GM04503 (cell line): ENCODE measurements at places on chromosomes 7 and 10.

- DNase-seq = no peak
Observed at GRCh38 chr7:129084801-129085551, 30.1 kb upstream of the TNPO3 start.

DNA sequence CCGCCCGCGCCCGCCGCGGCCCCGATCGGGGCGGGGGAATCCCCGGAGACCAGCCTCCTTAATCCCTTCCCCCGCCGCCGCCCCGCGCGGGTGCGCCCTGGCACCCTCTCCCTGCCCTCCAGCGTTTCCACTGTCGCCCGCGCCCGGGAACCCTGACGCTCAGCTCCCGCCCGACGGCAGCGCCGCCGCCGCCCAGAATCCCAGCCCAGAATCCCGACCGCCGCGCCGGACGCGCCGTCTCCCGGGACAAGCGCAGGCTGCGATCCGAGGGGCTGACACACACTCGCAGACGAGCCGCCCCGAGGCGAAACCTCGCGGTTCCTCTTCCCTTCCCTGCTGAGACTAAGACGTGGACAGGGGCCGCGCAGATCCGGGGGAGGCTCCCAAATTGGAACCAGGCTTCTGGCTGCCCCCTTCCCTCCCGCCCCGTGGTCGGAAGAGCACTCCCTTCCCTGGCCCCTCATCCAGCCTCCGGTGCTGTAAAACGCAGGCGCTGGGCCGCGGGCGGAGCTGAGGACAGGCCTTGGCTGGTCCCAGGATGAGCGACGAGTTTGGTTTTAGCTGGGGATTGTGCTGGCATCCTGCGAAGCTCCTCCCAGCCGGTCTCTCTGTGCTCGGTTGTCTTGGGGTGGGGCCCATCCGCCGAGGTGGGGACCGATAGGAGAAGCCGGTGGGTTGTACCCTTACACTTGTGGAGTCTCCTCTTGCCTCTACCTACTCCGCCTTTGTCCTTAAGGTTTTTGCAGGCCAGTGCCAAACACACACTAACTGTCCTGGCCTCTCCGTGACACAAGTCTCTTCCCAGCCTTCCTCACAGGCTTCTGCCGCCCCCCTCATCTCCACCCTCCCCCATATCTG, 1.1 kb downstream of the MARVELD1 start:
- no peak for DNase-seq

DNA sequence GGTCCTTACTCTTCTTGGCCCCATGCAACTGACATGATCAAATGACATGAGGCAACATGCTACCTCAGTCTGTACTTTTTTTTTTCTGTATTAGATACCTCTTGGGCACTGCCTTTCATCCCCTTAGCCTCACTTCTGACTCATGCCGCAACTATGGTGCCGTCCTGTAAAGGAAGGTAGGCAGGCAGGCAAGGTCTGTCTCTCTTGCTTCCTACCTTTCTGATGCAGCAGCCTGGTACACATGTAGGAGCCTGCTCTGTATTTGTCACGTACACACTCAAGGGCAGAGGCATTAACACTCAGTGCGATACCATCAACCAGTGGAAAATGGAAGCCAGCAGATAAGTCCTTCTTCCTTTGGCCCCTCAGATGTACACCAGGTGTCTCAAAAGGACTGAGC, 146.7 kb downstream of the ATE1 start:
- no peak for DNase-seq

DNA sequence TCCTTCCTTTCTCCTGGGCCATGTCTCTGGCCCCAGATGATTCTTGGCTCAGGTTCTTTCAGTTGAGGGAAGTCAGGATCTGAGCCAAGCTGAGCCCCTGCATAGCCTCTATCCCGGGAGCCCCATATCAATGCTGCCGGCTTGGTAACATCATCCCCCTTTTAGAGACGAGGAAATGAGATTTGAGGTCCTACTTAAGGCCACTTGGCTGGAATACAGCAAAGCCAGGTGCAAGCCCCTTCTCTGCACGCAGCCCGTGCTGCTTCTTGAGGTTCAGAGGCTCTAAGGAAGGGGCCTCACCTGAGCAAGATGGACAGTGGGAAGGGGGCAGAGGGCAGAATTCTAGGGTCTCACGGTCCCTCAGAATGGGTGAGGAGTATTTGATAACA, 2.4 kb upstream of the IRF5 start:
- no peak for DNase-seq

DNA sequence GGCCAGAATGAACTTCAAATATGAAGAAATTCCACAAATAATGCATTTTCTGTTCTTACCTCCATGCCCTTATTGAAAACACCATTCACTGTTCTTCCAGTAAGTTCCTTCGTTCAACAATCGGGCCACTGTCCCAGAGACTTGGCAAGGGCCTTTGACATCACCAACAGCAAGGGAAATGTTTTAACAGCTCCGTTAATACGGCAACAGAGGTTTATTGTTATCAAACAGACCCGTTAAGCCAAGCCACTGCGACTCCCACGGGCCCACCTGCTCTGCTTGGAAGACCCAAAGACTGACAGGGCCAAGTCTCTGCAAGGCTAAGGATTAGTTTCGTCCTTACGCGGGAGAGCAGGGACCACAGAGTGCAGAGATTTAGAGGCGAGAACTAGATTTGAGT, 43.4 kb upstream of the LYZL1 start:
- DNase-seq = no peak

DNA sequence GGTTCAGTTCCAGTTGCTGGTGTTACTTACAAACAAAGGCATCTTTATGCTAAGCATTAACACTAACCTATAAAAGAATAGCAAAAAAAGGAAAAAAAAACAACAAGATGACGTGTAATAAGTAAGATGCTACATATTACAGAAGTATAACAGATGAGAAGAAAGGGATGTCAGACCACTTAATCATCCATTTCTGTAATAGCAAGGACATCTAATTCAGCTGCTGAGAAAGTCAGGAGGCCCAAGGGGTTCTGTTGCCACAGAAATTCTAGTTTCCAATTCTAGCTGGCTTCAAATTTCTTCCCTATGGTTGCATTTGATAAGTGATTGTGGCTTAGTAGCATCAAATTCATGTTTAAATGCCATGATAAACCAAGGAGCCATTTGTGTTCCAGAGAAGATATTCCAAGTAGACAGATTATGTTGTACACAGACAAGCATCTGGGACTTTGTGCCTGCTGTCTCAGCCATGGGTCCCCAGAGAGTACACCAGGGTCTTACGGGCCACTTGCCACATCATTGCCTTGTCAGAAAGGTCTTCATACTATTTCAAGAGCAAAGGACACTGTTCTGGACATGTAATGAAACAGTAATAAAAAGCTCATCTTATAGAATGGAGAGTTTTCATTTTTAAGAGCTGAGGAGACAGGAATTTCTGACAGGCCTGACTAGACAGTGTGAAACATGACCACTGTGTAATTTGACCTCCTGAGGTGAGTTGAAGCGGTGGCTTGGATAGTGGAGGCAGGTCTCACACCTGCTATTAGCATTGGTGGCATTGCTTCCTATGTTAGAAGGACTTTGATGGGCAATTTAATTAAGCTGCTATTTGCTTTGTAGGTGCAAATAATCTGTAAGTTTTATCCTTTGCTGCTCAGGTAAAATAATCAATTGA, 4.2 kb upstream of the ASB4 start:
- DNase-seq = no peak

- no peak for DNase-seq
Observed at GRCh38 chr10:83302623-83303022, 836.7 kb upstream of the GHITM start.

DNA sequence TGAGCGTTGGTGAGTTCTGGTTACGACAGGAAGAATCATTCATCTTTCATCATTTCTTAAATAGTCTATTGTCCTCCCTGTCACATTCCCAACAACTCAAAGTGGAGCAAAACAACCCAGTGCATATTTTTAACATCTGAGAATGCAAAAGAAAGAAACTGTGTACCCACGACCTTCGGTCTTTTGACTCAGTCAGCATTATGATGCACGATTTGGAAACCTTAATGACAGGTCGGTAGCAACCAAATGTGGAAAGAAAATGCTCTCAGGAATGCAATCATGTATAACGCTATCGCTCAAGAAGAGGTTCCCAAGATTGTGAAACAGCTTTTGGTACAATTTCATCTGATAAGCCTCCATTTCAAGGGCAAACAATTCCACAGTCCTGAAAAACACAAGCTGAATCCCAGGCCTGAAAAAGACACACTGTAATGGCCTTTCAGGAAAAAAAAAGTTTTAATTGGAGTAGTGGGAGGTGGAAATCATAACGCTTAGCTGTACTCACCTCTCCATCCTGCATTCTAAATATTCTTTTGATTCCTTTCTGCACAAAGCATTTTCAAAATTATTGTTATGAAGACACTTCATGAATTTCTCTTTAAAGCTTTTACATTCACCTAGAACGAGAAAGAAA, 2.6 kb downstream of the COX19 start:
- DNase-seq = no peak

DNA sequence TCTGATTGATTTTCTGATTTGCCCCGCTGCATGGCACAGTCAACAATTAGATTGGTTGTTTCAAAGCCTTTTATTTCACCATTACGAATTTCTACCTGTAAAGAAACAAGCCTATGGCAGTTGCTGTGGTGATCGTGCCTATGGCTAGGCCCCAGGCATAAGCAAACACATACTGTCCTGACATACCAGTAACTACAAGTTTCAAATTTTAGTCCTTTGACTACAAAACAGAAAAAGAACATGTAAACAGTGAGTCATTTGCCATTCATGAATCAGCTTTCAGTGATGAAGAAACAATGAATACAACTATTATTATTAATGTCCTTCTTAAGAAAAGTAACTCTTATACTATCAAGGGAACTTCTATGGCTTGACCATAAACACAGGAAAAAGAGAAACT, 168.0 kb upstream of the LRRN3 start:
- DNase-seq = no peak

GRCh38 chr7:72217151-72217550, 195.0 kb downstream of the CALN1 start:
- DNase-seq = no peak

GRCh38 chr10:127154831-127155620, 41.4 kb downstream of the INSYN2A start:
- DNase-seq = no peak

DNA sequence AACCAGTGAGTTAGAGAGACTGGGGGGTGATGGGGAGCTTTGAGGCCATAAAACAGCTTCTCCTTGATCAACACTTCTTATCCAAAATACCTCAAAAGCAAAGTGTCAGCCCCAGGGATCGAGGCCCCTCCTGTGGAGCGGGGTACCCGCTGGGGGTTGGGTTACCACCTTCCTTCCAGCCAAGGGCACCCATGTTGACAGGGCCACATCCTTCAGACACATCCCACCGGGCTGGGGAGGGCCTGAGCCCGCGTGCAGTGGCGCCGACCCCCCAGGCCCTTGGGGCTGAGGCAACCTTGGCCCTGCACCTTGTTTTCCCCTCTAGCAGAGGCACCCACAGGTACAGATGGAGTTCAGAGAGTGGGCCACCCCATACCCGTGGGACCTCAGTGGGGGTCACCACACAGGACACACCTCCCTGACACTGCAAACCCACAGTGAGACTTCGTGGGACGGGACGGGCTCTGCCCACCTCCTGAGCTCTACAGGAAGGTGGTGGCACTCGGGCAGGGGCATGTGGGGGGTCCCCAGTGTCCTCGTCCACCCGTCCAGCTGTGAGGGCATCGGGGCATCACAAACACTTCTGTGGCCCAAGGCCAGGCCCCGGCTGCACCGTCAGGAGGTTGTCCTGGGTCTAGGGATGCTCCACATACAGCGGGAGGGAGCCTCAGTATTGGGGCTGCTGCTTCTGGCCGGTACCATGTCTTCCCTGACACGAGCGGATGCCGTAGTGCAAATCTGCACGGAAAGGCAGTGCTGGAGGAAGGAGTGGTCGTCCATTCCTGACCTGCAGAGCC, 10.7 kb downstream of the DPYSL4 start:
- DNase-seq = no peak

DNA sequence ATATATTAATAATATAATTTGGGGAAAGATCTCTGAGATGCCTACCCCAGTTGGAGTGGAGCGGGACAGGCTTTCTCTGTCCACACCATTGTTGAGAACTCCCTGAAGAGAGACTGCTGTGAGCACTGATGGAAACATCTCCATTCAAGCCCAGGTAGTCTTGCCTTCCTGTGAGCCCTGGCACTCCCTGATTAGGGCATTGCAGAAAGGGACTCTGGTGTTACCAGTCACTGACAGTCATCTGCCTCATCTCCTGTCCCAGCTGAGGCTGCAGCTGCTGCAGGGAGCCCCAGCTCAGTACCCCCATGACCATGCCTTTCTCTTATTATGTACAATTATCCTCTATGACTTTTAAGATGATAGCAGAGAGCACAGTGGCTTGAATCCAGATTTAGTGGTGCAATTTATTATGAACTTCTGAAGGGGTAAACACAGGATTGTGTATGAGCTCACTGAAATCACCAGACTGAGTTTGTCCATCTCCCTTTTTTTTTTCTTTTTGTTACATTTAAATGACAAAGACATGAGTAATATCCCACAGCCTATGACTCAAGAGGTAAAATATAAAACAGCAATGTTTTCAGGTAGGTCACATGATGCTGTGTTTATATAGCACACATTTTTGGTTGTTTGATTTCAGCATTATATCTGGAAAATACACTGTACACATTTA, 236.9 kb downstream of the SLC25A13 start:
- no peak for DNase-seq
